PC-9 (cell line): ENCODE measurements at places on chromosomes 16 and 17.
A peak's percentile ranks its signal among the peaks of the same experiment; 100 is the strongest.

DNA sequence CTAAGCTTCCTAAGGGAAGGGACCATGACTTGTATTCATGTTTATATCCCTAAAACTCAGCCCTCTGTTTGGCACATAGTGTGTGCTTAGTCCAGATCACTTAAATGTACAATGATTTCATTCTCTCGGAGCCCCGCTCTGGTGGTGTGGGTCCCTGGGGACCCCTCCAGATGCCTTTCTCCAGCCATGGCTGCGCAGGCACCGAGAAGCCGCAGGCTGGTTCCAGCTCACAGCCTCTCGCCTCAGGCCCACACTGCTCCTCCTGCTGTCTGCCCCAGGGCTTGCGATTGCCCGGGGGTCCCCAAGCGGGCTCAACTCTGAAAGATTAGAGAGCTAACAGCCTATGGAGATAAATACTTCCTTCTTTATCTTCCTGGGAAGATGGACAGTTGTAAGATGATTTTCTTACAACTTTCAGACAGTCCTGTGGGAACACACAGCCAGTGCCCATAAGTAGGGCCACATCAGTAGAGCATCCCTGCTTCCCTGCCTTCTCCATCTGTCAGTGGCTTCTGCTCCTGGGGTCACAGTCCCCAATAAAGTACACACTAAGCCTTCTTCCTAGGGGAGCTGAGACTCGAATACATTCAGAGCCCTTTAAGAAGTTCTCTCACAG is 66.2 kb downstream of the CENPV start:
- H3K27me3 ChIP-seq, result no peaks in the 10 kb centered on the region
- H3K4me3 ChIP-seq, result peak overlapping the region; percentile 37; the same call in 1 of the 2 replicates
- H3K36me3 ChIP-seq, result no peaks in the 10 kb centered on the region
- peak overlapping the region; percentile 98 for H3K27ac ChIP-seq
- H3K4me1 ChIP-seq, result peaks cover 67% of the 10 kb centered on the region
- no peak for DNase-seq

DNA sequence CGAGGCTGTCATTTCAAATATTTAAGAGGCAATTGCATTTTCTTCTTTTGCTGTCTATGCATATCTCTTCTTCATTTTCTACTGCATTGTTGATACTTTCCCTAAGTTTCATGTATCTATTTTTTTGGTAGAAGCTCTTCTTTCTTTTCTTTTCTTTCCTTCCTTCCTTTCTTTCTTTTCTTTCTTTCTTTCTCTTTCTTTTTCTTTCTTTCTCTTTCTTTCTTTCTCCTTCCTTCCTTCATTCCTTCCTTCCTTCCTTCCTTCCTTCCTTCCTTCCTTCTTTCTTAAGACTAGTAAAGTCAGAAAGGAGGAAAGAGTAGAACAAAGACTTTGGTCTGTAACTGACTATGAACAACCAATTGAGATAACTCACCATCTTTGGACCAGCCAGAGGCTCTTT is 33.9 kb downstream of the MRC2 start:
- no peaks in the 10 kb centered on the region for H3K36me3 ChIP-seq
- no peaks in the 10 kb centered on the region for H3K27me3 ChIP-seq
- no peak overlapping the region for H3K4me3 ChIP-seq
- no peak for DNase-seq
- no peak overlapping the region for H3K27ac ChIP-seq

- no peak overlapping the region for H3K27ac ChIP-seq
- DNase-seq, result no peak
- peaks cover 21% of the 10 kb centered on the region for H3K4me1 ChIP-seq
- no peaks in the 10 kb centered on the region for H3K27me3 ChIP-seq
- H3K36me3 ChIP-seq, result no peaks in the 10 kb centered on the region
These were observed 4.4 kb upstream of the PCTP start for GRCh38 chr17:55746466-55746865.

- H3K27ac ChIP-seq, result peak overlapping the region; percentile 45
- no peaks in the 10 kb centered on the region for H3K36me3 ChIP-seq
- peak; percentile 75 for DNase-seq
- peaks cover 29% of the 10 kb centered on the region for H3K4me1 ChIP-seq
- no peaks in the 10 kb centered on the region for H3K27me3 ChIP-seq
- H3K4me3 ChIP-seq, result peak overlapping the region; percentile 93
These were observed 1.3 kb downstream of the ZNF276 start for GRCh38 chr16:89722392-89723278.

DNA sequence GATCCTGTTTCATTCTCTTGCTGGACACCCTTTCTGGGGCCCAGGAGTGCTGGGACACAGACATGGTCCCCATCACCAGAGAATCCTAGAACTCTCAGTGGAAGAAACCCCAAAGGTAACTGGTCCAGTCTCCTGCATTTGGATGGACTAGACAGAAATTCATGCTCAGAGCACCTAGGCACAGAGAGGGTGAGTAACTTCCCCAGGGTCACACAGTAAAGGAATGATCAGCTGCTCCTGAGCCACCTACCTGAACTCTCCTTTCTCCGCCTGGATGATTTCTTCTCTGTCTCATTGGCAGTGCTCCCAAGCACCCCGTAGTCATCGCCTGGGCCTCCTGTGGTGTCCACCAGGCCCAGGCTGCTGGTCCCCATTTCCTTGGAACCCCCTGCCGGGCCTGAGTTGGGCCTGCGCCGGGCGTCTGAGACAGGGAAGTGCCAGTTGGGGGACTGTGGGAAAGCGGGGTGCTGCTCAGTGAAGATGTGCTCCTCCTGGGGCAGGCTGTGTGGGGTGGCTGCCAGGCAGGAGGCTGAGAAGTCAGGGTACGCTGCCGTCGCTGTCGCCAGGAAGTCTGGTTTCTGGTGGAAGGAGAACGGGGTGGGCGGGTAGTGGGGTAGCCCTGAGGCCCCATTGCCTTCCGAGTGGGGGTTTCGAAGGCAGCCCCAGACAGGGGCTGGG is 767 bp downstream of the MEOX1 start:
- H3K4me3 ChIP-seq, result no peak overlapping the region
- no peak overlapping the region for H3K27ac ChIP-seq
- H3K27me3 ChIP-seq, result no peaks in the 10 kb centered on the region
- peaks cover 10% of the 10 kb centered on the region; the same call in 1 of the 2 replicates for H3K4me1 ChIP-seq

- no peak for DNase-seq
- H3K27me3 ChIP-seq, result no peaks in the 10 kb centered on the region
- H3K4me3 ChIP-seq, result no peak overlapping the region
- no peaks in the 10 kb centered on the region for H3K36me3 ChIP-seq
- H3K27ac ChIP-seq, result no peak overlapping the region
These were observed 56.2 kb upstream of the DNAJA2 start for GRCh38 chr16:47029724-47030123.

GRCh38 chr17:179781-180380 is 1.6 kb downstream of the DOC2B start:
- H3K27ac ChIP-seq, result no peak overlapping the region
- H3K4me1 ChIP-seq, result no peaks in the 10 kb centered on the region

DNA sequence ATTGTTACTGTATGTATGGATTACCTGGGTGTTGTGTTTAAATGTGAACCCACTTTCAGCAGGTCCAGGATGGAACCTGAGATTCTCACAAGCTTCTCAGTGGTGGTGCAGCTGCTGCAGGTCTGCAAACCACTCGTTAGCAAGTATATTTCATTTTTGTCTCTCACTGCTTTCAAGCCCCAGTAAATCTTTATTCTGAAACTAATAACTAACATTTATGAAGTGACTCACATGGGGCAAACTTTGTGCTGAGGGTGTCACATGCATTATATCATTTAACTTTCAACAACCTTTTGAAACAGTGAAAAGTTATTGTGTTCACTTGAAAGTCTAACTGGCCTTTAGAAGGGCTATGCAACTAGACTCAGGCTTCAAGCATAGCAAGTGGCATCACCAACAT is 98.9 kb upstream of the DYNLRB2 start:
- H3K27me3 ChIP-seq, result no peaks in the 10 kb centered on the region
- H3K27ac ChIP-seq, result no peak overlapping the region
- H3K4me1 ChIP-seq, result no peaks in the 10 kb centered on the region
- H3K4me3 ChIP-seq, result no peak overlapping the region
- no peak for DNase-seq
